ENCODE measurements at places on chromosomes 11 and 22.

DNA sequence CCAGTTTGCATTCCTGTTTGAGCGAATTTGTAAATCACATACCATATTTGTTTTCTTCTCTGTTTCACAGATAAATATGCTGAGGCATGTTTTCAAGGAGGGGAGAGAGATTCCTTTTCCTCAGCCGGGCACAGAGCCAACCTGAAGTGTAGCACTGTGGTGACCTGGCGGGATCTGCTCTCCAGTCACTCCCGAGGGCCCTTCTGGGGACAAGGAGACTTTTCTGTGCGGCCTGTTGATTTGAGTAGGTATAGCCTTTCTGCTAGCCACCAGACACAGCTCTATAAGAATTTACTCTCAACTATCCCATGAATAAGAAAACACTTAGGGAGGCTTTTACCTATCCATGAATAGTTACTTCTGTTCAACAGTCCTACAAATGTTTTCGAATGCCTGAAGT, 63.5 kb upstream of the FDX1 start:
- no peak for DNase-seq

DNA sequence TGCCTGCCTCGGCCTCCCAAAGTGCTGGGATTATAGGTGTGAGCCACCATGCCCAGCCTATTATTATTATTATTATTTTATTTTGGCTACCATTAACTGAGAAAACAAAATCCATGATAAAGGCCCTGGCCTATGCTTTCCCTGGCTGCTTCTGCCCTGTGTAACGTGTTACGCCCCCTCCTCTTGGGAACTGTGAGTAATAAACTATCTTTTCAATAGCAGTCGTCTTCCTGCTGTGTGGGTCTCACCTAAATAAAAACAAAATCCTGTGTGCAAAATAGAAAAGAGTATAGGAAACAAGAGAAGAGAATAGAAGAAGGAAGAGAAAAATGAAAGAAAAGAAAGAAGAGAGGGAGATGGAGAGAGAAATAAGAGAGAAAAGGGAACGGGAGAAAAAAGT, 237.0 kb downstream of the MIAT start:
- DNase-seq: no peak

- no peak for DNase-seq
Measured at GRCh38 chr11:46664612-46665011, 35.8 kb downstream of the ARHGAP1 start.

- no peak for DNase-seq
Measured at GRCh38 chr11:120917559-120918239, 106.2 kb upstream of the TBCEL start.

DNA sequence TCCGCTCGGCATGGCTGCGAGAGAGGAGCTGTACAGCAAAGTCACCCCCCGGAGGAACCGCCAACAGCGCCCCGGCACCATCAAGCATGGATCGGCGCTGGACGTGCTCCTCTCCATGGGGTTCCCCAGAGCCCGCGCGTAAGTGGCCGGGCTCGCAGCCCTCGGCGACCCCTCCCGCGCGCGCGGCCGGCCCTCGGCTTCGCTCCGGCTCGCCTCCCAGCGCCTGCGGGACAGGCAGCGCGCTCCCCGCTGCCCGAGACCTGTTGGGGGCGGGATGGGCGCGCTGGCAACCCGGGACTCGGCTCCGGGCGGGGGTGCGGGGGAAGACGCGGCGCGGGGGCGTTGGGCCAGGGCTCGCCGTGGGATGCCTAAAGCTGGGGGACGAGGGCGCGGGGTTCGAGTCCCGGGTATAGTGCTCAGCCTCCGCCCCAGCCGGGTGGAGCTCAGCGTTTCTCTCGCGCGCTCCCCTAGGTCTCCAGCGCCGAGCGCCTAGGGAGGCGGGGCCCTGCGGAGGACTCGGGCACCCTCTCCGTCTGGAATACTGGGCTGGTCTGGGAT, 630 bp downstream of the UBASH3B start:
- DNase-seq: peak; percentile 66

GRCh38 chr11:15836795-15837194, 519.6 kb downstream of the SOX6 start:
- no peak for DNase-seq

GRCh38 chr11:59555601-59556114, 44.3 kb downstream of the OR4D9 start:
- DNase-seq: no peak

GRCh38 chr11:125956391-125957134, 10.7 kb downstream of the VSIG10L2 start:
- DNase-seq: no peak
